Sigmoid colon (tissue), 7 donors: ENCODE measurements at places on chromosomes 1 and 21. TPM values are rescaled to one million over a fixed set of nuclear protein-coding genes. Genes with fewer than 3 reads are reported as not detected.

Gene UMODL1
- total RNA-seq: not detected

Gene TNFAIP8L2
- total RNA-seq: 9.5 TPM

Gene CCDC17
- 2.6 TPM for total RNA-seq

Gene S100B
- 28.5 TPM for total RNA-seq

Gene CRYZL1
- total RNA-seq: 65.2 TPM

Gene ZNF683
- not detected for total RNA-seq

Gene SLAMF8
- 3.3 TPM for total RNA-seq

- H3K4me3 ChIP-seq: no peak overlapping the region
- H3K27me3 ChIP-seq: peaks cover 2% of the 10 kb centered on the region
- H3K36me3 ChIP-seq: no peaks in the 10 kb centered on the region
- H3K27ac ChIP-seq: no peak overlapping the region
- DNase-seq: no peak
- peaks cover 8% of the 10 kb centered on the region for H3K4me1 ChIP-seq
These were observed 69.0 kb downstream of the UBIAD1 start for GRCh38 chr1:11341901-11342552.

GRCh38 chr1:9300573-9300972 lies 7.9 kb downstream of the SPSB1 start:
- H3K4me3 ChIP-seq: no peak overlapping the region
- H3K4me1 ChIP-seq: peaks cover 67% of the 10 kb centered on the region
- DNase-seq: no peak
- no peaks in the 10 kb centered on the region for H3K36me3 ChIP-seq
- H3K27ac ChIP-seq: peak overlapping the region; percentile 53
- H3K27me3 ChIP-seq: no peaks in the 10 kb centered on the region

DNA sequence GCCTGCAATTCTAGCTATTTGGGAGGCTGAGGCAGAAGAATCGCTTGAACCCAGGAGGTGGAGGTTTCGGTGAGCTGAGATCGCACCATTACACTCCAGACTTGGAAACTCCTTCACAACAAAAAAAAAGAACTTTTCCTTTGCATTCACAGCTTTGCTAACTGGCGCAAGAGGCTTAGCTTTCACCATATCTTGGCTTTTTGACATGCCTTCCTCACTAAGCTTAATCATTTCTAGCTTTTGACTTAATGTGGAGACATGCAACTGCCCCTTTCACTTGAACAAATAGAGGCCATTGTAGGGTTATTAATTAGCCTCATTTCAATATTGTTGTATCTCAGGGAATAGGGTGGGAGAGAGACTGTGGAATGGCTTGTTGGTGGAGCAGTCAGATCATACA lies 8.7 kb downstream of the KPNA6 start:
- no peak overlapping the region for H3K4me3 ChIP-seq
- no peaks in the 10 kb centered on the region for H3K36me3 ChIP-seq
- no peak for DNase-seq
- no peaks in the 10 kb centered on the region for H3K27me3 ChIP-seq

DNA sequence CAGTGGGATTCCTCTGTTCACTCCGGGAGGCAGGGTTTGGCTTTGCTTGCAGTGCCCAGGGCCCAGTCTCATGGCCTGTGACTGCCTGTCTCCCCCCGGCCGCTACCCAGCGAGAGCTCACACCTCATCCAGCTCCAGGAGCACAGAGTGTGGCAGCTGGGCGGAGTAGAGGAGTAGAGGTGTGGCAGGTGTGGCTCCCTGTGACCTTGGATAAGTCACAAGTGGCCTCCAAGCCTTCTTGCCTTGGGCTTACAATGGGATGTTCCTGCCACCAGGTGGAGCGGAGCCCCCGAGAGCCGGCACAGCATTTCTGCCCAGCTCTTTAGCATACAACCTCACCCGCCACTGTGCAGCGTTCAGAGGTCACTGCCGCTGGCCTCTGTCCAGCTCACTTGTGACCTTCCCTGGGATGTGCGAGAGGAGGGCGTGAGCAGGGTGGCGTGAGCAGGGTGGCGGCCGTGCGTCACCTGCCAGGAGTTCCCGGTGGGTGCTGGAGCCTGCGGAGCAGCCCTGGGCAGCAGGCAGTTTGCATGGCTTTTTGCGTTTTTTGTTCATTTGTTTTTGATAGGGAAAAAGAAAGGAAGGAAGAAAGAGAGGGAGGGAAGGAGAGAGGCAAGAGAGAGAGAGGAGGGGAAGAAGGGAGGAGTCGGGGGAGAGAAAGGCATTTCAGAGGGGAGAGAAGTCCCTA lies 42.4 kb downstream of the CRYAA start:
- H3K4me3 ChIP-seq: no peak overlapping the region
- DNase-seq: peak; percentile 65
- H3K36me3 ChIP-seq: no peaks in the 10 kb centered on the region
- no peak overlapping the region for H3K27ac ChIP-seq

DNA sequence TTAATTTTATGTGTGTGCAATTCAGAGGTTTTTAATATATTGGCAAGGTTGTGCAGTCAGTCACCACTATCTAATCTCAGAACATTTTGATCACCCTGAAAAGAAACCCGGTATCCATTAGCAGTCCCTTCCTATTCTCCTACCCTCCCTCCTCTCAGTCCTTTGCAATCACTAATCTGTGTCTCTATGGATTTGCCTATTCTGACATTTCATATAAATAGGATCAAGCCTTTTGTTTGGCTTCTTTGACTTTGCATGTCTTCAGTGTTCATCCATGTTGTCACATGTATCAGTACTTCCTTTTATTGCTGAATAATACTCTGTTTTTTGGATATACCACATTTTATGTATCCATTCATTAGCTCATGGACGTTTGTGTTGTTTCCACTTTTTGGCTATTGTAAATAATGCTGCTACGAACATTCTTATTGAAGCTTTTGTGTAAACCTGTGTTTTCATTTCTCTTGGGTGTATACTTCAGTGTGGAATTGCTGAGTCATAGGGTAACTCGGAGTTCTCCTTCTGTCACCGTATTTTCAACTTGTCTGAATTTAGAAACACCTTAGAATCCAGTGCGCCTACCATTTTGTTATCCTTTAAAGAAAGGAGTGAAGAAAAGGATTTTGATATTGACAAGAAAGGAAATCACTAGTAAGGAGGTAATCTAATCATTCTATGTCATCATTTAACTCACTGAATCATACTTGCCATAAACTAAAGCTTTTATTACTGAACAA lies 3.4 kb downstream of the CEP85 start:
- no peaks in the 10 kb centered on the region for H3K36me3 ChIP-seq
- no peak for DNase-seq
- H3K4me1 ChIP-seq: no peaks in the 10 kb centered on the region
- H3K27ac ChIP-seq: no peak overlapping the region
- no peak overlapping the region for H3K4me3 ChIP-seq

DNA sequence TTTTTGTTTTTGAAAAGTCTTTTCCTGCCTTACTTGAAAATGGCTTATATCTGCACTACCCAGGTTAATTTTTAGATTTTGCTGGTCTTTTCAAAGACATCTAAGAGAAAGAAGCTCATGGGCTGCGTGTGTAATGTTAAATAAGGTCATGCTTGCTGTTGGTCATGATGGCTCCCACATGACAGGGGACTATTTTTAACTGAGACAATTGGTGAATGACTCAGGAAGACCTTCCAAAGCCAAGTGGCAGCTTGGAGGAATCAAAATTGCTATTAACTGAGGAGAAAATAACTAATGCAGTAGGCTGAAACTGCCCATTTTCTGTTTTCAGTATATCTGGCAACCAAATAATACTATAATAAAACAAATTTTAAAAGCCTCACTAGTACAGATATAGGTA lies 117.1 kb upstream of the SPAG17 start:
- H3K4me1 ChIP-seq: no peaks in the 10 kb centered on the region
- H3K27me3 ChIP-seq: no peaks in the 10 kb centered on the region
- H3K36me3 ChIP-seq: no peaks in the 10 kb centered on the region
- H3K4me3 ChIP-seq: no peak overlapping the region

- no peaks in the 10 kb centered on the region for H3K4me1 ChIP-seq
- no peak overlapping the region for H3K27ac ChIP-seq
- peak; percentile 24 for DNase-seq
- H3K4me3 ChIP-seq: no peak overlapping the region
- H3K27me3 ChIP-seq: no peaks in the 10 kb centered on the region
These were observed 51.2 kb upstream of the LRP8 start for GRCh38 chr1:53378932-53379661.

DNA sequence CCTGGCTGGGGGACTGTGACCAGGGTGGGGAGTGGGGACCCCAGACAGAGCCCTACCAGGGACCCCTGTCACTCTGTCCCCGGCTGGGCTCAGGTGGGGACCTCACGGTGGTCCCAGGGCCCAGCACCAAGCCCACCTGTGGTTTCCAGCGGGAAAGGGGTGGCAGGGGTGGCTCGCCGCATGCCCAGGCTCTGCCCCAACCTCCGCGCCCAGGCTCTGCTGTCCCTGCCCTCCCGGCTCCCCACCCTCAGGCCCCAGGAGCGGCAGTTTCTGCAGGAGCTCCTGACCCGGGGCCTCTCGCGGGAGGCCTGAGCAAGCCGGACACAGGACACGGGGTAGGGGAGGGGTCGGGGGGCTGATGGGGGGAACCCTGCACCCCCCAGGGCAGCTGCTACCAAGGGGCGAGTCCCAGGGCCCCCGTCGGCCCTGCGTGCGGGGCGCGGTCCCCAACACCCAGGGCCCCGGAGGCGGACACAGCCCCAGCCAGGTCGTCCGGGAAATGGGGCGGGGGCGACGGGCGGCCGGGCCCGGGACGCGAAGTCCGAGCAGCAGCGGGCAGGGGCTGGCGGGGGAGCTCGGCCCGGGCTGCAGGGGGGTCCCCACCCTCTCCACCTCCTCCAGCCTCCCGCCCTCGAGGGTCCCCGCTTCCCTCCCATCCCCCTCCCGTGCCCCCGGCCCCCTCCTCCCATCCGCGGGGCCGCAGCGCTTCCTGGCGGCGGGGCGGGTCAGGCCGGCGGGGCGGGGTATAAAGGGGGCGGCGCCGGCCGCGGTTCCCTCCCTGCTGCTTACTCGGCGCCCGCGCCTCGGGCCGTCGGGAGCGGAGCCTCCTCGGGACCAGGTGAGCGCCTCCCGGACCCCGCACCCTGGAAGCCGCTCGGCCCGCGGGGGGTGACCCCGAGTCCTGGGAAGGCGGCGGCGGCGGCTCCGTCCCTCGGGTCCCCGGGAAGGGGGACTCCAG lies at the start of gene COL6A2:
COL6A2 (plus strand) TSS at position 777 of the 958 bp plus-strand sequence.
- H3K27ac ChIP-seq: peak within 1 kb of the TSS; percentile 98
- no peaks in the 10 kb centered on the region for H3K27me3 ChIP-seq
- H3K36me3 ChIP-seq: no peaks in the 10 kb centered on the region
- H3K4me3 ChIP-seq: peak within 1 kb of the TSS; percentile 95
- DNase-seq: peak; percentile 91

GRCh38 chr1:102262994-102263393 lies 266.3 kb upstream of the OLFM3 start:
- no peaks in the 10 kb centered on the region for H3K36me3 ChIP-seq
- H3K4me3 ChIP-seq: no peak overlapping the region
- H3K4me1 ChIP-seq: no peaks in the 10 kb centered on the region
- no peak overlapping the region for H3K27ac ChIP-seq
- no peaks in the 10 kb centered on the region for H3K27me3 ChIP-seq

DNA sequence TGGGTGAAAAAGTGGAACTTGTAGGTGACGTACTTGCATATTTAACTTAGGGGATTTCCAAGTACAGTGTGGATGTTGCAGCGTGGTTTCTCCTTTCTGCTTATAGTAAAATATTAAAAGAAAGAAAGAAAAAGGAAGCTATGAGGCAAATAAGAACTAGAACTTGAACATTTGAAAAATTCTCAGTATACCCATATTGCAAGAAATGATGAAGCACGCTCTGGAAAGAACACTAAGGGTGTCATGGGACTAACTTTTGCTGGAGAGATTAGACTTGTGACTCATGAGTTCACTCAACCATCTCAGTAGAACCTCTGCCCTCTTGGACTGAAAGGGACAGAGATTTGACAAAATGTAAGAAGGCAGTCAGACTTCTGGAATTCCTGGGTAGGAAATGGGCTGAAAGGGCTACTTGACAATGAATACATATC lies 704.5 kb upstream of the ADGRL4 start:
- DNase-seq: no peak
- H3K4me3 ChIP-seq: no peak overlapping the region
- H3K4me1 ChIP-seq: peaks cover 8% of the 10 kb centered on the region
- H3K27ac ChIP-seq: no peak overlapping the region
- H3K27me3 ChIP-seq: no peaks in the 10 kb centered on the region

DNA sequence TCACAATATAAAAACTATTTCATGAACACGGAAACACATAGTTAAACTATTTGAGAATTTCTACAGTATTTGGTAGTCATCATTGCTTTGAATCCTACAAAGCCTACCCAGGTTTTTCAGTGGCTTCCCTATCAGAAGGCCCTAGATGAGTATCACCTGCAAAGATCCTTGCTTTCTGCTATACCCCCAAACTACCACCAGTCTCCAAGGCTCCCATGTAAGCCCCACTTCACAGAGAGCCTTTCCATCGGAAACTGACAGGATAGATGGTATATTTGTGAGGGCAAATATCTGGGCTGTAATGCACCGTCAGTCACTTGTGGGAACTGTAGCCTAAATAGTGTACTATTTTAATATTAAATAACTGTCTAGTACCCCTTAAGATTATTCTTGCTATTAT lies 674.3 kb downstream of the BRINP3 start:
- no peak overlapping the region for H3K4me3 ChIP-seq
- H3K36me3 ChIP-seq: no peaks in the 10 kb centered on the region
- no peak overlapping the region for H3K27ac ChIP-seq
- no peak for DNase-seq
- H3K27me3 ChIP-seq: no peaks in the 10 kb centered on the region

DNA sequence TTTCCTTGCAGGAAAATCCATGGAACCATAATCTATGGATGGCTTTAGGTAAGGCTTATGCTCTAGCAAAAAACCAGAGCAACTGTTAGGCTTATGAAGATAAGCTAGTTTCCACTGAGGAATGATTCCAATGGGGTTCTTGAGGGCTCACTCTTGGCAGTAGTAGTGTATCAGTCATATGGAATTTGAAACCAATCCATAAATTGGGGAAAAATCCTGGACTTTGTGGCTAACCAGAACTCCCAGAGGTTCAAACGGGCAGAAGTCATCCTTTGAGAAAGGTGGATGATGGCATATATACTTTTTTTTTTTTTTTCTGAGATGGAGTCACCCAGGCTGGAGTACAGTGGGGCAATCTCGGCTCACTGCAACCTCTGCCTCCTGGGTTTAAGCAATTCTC lies 54.2 kb upstream of the ATF3 start:
- peaks cover 11% of the 10 kb centered on the region for H3K4me1 ChIP-seq
- H3K27ac ChIP-seq: no peak overlapping the region
- no peaks in the 10 kb centered on the region for H3K36me3 ChIP-seq
- no peaks in the 10 kb centered on the region for H3K27me3 ChIP-seq
